ENCODE measurements at places on chromosomes 7 and 10.

DNA sequence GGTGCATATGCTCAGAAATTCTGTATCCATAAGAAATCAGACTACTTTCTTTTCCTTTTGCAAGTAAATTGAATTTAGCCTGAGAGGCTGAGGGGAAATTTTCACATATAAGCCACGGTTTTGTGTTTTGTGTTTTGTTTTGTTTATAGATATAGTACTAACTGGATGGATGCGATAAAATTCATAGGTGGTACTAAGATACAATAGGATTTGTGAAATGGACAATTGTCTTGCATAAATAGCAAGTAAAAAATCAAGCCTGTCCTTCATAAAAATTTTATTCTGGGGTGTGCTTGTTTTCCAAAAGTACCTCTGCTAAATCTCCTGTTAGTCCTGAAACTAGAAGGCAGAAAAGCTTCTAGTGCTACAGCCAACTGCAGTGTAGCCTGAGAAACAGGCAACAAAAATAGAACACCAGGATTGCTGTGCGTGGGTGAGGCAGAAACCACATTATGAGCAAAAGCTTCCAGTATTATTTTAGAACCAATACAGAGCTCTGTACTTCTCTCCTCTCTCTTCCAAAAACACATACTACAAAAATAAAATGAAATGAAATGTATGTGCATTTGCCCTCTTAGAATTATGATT is 634 bp upstream of the HDAC9 start:
- no peak for DNase-seq

DNA sequence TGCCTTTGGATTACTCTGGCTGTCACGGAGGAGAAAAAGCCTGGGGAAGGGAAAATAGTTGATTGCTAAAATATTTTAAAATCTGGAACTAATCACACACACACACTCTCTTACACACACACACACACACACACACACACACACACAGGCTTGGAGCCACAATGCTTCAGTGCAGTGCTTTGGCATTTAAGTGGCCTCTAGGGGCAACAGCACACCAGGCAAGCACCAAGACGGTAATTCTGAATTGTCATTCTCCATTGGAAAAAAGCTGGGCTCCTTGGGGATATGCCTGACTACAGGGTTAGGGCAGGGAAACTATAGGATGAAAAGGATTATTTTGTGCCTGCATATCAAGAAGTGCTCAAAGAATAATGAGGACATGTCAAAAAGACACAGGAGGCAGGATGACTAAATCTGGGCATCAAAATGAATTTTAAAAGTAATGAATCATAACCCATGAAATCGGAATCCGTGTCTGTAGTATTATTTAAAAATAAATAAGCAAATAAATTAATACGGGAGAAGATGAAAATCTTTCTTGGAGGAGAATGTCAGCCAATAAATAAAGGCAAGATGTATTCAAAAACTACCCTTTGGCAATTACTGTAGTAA is 30.4 kb upstream of the DDC start:
- peak; percentile 7 for DNase-seq

GRCh38 chr7:1794888-1795542 is 124.9 kb downstream of the ELFN1 start:
- DNase-seq: no peak

GRCh38 chr10:55631071-55631654 is 729.9 kb downstream of the ZWINT start:
- no peak for DNase-seq

- DNase-seq: no peak
These were observed at the start of gene NPFFR1 for GRCh38 chr10:70283445-70284399. Gene NPFFR1, minus strand, starts transcription at chr10:70284004. Its CDS starts 328 bp downstream, at chr10:70283676.

DNA sequence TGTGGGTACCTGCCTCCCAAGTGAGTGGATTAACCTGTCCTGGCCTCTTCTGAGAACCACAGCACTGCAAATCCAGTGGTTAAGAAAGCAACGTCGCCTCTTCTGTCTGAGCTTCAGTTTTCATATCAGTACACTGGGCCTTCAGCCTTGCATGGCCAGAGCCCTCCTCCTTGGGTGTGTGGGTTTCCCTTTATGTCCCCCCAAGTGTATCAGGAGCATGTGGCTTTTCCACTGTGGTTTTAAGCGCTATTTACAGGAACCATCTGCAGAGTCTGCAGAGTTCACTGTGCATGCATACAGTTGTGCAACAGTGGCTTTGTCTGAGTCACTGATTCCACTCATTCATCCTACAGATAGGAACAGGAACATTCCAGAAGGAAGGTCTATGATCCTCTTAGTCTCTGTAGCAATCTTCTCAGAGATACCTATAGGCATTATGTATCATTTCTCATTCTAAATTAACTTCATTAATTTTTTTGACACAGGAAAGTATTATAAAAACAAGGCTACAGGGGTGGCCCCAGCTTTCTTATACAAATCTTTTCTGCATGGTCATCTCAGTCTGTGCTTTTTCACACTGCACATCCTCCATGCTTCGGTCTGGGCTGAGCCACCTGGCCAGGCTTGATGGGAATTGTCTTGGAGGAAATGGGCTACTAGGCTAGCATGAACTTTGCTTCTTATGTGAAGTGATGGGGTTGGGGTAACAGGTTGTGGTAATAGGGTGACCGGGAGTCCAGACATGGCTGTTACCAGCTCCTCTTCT is 17.1 kb downstream of the MBL2 start:
- DNase-seq: no peak

- no peak for DNase-seq
These were observed 141.8 kb downstream of the POLR1F start for GRCh38 chr7:19567011-19567410.

DNA sequence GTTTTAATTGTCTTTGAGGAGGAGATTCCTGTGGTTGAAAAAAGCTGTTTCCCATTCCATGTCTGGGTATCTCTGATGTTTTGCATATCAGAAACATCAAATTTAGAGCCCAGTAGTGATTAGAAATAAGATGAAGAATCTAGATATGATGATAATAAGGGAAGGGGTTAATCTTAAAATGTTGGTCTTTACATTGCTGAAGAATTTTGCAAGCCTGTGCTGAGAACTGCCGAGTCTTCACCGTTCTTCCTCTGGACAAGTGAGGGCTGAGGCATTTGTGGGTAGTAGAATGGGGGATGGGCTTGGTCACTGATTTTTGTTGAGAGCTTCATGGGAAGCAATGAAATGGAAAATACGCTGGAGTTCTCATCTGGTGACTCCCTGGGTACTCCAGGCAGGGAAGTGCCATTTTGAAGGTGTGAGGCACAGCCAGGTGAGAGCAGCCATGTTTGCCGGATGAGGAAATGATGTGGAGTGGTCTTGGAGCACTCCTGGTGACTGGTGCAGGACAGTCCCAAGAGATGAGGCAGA is 10.2 kb downstream of the TCF7L2 start:
- no peak for DNase-seq

DNA sequence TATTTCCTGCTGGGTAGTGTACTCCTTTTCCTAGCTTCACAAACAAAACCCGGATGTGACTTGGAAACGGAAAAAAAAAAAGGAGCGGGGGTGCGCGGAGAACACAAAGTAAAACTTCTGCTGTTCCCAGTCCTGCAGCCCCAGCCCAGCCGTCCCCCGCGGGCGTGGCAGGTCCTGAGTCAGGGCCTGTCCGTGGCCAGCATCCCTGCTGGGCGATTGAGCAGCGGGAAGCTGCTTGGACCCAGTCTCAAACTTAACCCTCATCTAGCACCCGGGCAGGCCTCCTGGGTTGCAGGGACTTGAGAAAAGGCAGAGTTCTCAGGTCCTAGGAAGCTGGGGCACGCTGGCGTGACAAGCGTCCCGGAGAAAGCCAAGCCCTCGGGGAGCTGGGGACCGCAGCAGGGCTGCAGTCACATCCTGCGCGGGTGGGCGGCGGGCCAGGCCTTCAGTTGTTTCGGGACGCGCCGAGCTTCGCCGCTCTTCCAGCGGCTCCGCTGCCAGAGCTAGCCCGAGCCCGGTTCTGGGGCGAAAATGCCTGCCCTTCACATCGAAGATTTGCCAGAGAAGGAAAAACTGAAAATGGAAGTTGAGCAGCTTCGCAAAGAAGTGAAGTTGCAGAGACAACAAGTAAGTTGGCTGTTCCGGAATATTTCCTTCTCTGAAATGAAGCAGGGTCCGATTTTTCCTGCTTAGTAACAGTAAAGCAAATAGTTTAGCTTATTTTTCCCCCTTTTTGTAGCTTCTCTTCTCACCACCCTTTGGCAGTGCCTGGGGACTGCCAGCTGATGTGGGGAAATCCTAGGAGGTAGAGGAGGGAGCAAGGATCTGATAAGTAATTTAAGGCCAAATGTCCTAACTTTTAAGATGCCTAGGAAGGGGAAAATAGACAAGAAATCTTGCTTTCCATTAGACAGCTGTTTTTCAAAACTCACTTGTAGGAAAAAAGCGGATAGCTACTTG is at the start of gene GNG11:
TSS of gene GNG11 (plus strand) at position 129 of the 960 bp plus-strand sequence. CDS start at position 532, 403 bp downstream.
- DNase-seq: peak; percentile 63

DNA sequence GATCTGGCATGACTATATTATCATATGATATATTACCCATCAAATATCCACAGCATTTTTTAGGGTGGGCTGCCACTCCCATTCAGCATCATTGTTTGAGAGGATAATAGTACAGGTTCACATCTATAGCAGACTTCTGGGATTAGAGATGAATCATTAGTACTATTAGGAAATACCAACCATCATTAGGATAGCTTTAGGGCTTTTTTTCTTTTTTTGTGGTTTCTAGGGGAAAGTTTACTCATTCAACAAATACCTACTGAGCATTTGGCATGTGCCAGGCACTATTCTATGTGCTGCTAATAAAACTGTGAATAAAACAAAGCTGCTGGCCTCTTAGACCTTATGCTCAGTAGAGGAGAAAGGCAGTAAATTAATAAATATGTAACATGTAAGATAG is 40.6 kb downstream of the NHLRC2 start:
- no peak for DNase-seq

DNA sequence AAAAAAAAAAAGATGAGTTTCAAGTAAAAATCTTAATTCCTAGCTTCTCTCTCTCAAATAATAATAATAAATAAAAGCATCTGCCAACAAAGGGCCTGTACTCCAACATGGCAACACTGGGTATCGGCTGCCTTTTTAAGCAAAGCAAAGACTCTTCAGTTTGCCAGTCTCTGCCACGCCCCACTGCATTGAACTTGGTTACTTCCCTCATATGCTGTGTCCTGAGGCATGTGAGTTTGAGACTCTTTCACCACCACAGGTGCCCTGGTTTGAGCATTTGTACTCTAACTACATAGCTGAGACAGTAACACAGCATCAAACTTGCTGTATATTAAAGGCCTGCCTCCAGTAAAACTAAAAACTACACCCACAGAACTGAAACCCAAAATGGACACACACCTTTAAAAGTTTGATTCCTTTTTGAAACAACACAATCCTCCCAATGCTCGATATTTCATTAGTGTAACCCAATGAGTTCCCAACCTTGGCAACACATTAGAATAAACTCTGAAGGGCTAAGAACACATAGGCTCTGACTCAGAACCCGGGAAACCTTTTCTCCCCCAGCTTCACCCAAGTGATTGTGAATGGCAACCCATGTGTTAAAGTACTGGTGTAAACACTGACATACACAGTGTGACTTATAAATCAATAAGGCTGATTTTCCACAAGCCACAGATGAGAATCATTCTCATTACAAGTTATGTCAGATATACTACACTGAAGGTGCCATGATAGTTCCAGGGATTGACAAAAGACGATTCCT is 12.0 kb downstream of the JAZF1 start:
- no peak for DNase-seq

DNA sequence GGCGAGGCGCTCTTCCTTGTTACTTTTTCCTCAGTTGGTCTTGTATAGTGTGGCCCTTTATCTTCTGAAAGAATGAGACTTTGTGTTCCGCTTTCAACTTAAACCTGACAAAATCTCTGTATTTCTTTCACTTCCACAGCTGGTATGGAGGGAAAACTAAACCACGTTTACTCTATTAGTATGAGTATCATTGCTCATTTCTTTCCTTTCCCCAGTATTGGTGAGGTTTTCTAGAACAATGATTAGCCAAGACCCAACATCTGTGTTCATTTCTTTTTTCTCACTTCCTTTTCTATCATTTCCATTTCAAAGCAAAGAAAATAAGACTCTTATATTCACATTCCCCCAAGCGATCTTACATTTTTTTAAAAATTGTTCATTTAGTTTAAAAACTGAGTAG is 165.3 kb downstream of the PAXIP1 start:
- DNase-seq: no peak

GRCh38 chr10:25064401-25064800 is 48.0 kb downstream of the THNSL1 start:
- DNase-seq: no peak

- peak; percentile 39 for DNase-seq
These were observed 161.6 kb upstream of the PRSS1 start for GRCh38 chr7:142587578-142588191.

- no peak for DNase-seq
These were observed 13.3 kb downstream of the MYO1G start for GRCh38 chr7:44965441-44965903.

DNA sequence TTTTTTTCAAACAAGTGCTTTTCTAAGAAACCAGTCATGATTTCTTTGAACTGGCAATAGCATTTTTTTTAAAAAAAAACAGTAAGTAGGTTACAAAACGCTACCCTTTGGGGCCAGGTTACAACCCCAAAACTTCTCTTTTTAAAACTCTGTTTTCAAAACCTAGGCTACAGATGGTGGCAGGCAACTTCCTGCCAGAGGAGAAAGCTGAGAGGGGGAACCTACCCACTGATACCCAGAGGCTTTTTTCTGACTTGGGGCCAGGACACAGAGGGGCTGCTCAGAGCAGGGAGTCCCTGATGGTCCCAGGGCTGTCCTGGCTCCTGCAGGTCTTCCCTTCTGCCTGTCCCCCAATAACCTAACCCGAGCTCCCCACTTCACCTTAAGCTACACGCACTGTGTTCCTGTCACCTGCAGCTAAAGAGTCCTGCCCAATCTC is 6.9 kb downstream of the STN1 start:
- no peak for DNase-seq
